ENCODE measurements at places on chromosomes 7 and 10.

GRCh38 chr10:130015075-130015695, 51.1 kb upstream of the EBF3 start:
- DNase-seq: no peak

DNA sequence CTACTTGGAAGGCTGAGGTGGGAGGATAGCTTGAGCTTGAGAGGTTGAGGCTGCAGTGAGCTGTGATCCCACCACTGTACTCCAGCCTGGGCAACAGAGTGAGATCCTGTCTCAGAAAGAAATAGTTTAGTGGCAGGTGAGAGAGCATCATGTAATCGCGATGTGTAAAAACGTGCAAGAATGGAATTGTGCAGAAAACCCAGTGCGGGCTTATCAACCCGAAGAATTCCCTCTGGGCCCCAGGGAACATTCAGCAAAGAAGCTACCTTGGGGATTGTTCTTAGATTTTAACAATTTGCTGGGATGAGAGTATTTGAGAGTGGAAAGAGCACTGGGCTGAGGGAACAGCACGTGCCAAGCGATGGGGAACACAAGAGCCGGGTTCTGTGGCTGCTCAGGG, 107.4 kb upstream of the INSYN2A start:
- DNase-seq: no peak

GRCh38 chr7:75546237-75547015, 54.3 kb downstream of the SPDYE5 start:
- DNase-seq: no peak

DNA sequence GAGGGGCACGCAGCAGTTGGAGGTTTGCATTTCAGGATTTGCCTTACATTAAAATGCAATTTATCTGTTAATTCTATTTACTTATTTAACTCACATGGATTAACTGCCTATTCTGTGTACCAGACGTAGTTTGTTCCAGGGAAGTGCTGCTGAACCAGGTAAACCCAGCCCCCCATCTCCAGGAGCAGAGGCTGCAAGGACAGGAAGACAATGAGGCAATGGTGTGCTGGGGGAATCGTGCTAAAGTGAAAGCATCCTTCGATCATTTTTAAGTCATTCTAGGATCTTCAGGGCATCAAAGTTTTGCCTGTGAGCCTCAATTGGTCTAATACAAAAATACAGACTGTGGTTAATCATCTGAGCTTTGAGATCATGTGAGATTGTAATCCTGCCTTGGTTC, 166.4 kb downstream of the DNAJB6 start:
- no peak for DNase-seq

GRCh38 chr10:68989317-68989990, 851 bp downstream of the KIFBP start:
- no peak for DNase-seq

GRCh38 chr10:110357252-110357780, 52.6 kb upstream of the SMNDC1 start:
- DNase-seq: no peak

DNA sequence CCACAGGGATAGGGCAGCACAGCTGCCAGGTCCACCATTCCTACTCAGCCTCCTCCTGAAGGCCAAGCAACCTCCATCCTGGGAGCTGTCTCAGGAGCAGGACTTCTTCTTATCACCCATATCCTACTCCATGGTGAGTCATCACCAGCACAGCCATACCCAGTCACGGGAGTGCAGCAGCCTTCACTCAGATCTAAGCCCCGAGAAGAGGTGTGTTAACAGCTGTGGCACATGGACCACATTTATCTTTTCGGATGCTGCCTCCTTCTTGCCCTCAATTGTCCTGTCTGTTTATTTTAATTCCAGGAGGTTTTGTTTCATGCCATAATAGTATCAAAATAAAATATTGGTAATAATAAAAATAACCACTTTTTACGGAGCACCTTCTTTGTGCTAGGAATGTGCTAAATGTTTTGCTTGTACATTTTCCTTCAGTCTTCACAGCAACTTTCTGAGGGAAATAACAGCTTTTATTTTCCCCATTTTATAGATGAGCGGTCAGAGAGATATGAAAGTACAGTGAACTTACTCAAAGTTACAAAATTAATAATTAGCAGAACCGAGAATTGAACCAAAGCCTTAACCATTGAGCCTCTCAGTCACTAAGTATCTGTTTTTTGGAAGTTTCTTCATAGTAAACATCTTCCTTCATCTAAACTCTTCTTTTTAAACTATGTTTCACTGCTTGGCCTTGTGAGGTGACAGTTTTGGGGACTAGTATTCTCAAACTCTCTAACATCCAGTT, 2.5 kb upstream of the KEL start:
- DNase-seq: no peak

GRCh38 chr10:9296190-9296589, 1241.7 kb downstream of the GATA3 start:
- DNase-seq: no peak

GRCh38 chr7:4430227-4430626, 251.9 kb upstream of the FOXK1 start:
- no peak for DNase-seq

- peak; percentile 56 for DNase-seq
Observed at GRCh38 chr7:47179812-47180515, 401.9 kb downstream of the TNS3 start.

GRCh38 chr7:128210590-128211570, 30.2 kb upstream of the LEP start:
- DNase-seq: peak; percentile 44

DNA sequence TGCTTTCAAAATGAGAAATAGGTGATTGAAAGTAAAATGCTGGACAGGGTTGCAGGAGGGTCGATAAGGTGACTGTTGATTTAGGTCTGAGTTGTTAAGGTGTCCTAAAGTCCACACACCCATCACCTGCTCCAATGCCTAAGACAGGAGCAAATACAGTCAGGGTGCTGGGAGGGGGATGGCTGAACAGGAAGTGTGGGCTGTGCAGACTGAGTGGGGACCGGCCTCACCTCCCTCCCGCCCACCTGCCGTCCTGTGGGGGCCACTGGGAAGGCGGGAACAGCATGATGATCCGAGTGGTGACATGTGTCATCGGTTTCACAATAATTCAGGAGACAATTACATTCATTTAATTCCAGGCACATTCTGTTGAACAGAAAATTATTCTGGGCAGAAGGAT, 260.8 kb downstream of the DNAJB6 start:
- no peak for DNase-seq

- peak; percentile 30 for DNase-seq
Observed at GRCh38 chr10:59362959-59363381, 621 bp upstream of the FAM13C start.

GRCh38 chr10:49827297-49827696, 65.2 kb upstream of the OGDHL start:
- no peak for DNase-seq
